ENCODE measurements at places on chromosomes 7 and 10.
A peak's percentile ranks its signal among the peaks of the same experiment; 100 is the strongest.

- no peak for DNase-seq
These were observed 2.0 kb upstream of the TBXAS1 start for GRCh38 chr7:139827042-139827441.

DNA sequence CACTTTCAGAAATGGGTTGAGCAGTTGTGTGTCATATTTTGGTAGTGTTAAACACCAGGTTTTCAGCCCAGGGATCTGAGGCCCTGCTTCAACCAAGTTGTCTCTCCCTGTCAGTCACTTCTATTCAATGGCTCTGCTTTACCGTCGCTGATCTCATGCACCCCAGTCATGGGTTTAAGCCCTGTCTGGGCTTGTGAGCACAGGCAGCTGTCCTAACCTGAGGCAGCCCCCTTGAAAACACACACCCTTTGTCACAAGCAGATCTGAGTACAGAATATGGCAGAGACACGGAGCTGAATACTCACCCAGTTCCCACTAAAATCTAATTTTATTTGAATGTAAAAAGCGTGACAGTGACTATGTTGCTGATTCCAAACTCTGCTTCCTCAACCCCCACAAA, 110.6 kb upstream of the GLI3 start:
- DNase-seq, result no peak

- no peak for DNase-seq
These were observed 143.2 kb upstream of the C7orf33 start for GRCh38 chr7:148447221-148447849.

DNA sequence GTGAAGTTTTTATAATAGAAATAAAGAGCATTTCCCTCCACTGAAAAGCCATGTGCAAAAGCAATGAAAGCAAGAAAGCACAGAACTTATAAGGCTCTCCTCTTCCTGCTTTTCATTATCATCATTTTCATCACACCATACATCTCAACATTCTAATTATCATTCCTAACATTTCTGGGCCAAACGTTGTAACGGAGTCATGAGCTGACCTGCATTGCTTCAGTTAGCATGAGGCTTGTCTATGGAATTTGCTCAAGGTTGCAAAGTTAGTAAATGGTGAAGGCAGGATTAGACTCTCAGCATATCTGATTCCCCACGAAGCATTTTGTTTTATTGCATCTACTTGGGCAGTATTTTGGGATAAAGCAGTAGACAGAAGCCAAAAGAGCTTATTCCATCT, 11.4 kb downstream of the SCIN start:
- no peak for DNase-seq

GRCh38 chr7:150564006-150564405, 3.2 kb upstream of the GIMAP4 start:
- DNase-seq, result no peak

DNA sequence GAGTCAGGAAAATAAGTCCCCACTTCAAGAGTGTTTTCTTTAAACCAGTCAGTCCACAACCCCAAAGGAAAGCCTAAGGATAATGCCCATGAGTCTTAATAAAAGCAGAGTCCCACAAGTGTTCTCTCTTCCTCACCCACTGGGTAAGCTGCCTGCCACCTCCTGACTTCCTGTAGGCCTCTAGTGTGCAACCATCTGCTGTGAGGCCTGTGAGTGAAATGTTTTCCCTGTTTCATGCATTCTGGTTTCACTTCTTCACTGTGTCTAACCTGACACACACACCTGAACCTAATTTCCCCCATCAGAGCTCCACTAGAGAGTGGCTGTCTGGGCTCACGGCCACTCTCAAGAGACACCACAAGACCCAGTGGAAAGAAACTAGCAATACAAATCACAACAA, 38.9 kb upstream of the GDF10 start:
- DNase-seq, result no peak

GRCh38 chr7:135942614-135943013, 34.5 kb downstream of the MTPN start:
- DNase-seq, result no peak

DNA sequence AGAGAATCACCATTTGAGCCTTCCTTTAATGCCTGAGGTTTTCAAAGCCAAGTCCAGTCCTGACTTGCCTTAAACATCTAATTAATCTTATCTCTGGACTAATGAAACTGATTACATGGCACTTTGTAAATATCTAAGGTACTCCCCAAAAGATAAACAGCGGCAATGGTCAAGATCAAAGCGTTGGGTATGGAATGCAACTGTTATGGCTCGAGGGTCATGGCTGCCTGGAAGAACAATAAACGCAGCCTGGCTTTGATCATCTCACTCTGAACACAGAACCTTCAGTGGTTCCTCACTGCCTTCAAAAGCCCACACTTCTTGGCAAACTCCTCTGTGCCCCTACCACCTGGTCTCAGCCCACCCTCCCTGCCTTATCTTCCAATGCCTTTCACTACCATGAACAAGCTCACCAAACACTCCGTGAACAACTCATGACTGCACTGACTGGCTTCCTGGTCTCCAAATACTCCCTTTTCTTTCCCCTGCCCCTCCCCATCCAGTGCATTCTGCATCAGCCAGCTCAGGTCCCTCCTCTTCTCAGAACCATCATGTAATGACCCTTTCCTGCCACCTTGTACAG, 150.2 kb upstream of the NFE2L3 start:
- no peak for DNase-seq

- no peak for DNase-seq
These were observed 267.5 kb downstream of the SORCS3 start for GRCh38 chr10:104908581-104908980.

DNA sequence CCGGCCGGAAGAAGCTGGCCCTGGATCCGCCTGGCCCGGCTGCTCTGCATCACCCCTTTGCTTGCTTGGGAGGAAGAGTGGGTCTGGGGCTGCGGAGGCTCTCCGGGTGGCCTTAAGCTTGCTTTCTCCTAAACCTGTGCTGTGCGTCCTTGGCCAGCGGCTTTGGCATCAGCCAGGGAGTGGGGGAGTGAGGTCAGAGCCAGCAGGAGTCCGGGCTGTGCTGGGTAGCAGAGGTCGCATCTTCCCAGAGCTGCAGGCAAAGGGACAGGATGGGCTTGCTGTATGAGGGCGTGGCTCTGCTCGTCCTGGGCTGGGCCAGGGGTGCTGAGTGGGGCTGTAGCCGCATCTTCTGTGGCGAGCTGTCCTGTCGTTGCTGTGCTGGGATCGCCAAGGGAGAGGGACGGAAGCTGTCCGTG, 21.1 kb downstream of the BNIP3 start:
- DNase-seq, result no peak

DNA sequence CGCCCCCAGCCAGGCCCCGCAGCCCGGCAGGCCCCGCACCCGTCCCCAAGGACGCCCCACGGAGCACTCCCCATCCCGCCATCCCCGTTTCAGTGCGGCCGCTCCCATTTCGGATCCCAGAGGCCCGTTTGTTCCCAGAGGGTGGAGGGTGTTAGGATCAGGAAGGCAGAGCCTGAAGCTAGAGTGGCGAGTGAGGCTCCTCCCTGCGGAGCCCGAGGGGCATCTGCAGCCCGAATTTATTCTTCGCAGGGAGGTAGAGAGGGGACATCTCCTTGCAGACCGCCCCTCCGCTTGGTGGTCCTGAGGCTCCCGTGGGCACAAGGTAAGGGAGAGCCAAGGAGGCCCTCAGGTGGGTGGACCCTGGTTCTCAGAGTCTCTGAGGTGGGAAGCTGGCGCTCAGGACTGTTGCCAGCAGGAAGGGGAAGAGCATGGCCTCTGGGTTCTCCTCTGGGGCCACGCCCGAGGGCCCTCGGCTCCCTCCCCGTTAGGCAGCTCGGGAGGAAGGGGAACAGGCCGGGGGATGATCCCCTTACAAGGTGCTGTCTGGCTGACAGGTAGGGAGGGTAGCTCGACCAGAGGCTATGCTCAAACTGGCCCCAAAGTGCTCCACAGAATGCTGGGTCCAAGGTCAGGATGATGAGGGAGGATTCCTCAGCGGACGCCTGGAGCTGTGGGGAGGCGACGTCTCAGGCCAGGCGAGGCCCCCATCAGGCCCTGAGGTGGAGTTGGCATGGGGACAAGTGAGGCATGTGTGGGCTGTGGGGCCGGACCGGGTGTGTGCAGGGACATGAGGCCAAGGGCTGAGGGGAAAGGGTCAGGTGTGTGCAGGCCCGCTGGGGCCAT, 17.4 kb downstream of the POLL start:
- no peak for DNase-seq

GRCh38 chr10:104380336-104380735, 26.7 kb downstream of the CFAP58 start:
- DNase-seq, result no peak

DNA sequence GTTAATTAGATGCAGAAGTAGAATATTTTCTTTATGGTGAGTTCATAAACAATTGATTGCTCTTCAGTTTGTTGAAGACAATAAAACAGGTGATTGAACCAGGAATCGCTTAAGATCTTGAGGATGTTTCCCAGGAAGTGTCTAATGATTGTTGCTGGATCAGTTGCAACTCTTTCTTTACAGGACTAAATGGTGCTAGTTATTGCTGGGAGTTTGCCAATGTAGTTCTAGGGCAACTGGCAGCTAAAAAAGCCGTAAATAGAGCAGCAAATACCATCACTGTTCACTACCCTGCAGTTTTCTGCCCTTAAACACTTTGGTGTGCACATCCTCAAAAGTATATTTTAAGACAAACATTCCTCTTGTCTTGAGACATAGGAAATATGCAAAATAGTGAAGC, 119.2 kb upstream of the ANK3 start:
- DNase-seq, result no peak

- no peak for DNase-seq
These were observed 5.6 kb downstream of the SUFU start for GRCh38 chr10:102509387-102509786.

GRCh38 chr10:49361178-49361554, 34.7 kb downstream of the DRGX start:
- no peak for DNase-seq

- no peak for DNase-seq
These were observed 39.8 kb downstream of the RGS10 start for GRCh38 chr10:119502618-119503155.

DNA sequence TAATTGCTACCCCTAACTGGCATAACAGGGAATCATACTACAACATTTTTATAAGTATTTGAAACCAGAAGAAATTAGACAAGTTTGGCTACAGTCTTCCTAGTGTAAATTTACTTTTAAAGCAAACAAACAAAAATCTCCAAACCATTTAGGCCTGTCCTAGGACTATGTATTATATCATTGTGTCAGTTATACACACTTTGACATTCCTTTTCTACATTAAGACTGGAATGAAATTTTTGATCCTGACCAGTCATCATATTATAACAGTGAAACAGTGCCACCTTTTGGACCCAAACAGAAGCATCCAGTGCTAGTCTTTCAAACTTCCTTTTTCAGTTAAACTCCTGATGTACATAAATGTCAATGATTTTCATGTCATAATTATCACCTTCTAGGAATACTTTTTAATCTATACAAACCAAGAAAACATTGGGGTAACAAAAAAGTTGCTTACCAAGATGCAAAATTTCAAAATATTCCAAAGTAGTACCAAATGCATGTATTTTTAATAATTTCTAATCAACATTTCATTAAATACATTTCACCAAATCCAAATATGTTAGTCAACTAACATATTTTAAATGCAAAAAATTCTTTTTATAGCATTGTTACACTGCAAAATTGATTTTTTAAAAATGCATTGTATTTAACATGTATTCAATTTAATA, 75.7 kb downstream of the IMMP2L start:
- DNase-seq, result peak; percentile 17

DNA sequence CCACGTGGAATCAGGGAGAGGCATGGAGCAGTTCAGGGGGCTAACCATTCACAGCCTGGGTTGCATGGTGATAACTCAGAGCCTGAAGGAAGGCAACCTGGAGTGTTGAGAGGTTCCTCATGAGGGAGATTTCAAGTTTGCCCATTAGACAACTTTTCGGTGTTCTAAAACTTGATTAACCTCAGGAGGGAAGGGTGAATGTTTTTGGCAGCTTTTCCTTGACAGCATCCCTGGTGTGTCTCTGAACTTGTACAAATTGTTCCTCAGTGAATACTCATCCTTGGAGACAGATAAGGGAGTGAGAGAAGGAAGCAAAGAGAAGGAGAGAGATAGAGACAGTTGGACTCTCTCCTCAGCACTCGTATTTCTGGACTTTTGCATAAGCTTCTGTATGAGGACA, at the start of gene OR9A4:
OR9A4 (plus strand) TSS at position 301 of the 400 bp plus-strand sequence. CDS start 2,477 bp downstream, outside the sequence.
- DNase-seq, result no peak

DNA sequence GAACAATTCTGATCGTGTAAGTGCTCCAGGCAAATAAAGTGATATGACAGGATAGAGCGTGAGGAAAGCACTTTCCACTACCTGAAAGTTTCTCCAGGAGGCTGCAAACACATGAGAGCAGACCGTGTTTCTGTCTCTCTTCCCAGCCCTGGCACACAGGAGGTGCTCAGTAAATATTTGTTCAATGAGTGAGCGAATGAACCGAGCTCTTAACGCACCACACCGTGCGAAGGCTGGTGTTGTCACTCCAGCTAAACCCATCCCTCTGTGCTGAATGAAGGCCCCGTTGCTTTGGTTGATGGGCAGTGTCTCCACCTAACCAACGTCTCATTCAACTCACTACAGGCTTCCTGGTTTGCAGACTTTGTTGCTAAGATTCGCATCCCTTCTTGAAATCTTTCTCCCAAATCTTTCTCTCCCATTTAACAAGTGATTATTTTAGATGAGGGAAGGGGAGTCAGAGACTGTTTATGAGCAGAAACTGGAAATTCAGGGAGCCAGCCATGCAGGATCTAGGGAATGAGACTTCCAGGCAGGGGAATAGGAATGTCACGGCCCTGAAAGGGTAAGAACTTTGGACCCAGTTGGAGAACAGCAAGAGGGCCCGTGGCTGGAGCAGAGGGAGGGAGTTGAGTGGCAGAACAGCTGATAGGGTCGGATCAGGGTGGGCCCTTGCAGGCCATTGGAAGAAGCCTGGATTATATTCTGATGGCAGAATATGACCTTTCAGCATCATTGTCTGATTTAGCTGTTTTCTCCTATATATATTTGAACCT, 282.6 kb downstream of the CAMK1D start:
- DNase-seq, result no peak

GRCh38 chr7:23277359-23277989, 21.7 kb upstream of the MALSU1 start:
- DNase-seq, result peak; percentile 13

DNA sequence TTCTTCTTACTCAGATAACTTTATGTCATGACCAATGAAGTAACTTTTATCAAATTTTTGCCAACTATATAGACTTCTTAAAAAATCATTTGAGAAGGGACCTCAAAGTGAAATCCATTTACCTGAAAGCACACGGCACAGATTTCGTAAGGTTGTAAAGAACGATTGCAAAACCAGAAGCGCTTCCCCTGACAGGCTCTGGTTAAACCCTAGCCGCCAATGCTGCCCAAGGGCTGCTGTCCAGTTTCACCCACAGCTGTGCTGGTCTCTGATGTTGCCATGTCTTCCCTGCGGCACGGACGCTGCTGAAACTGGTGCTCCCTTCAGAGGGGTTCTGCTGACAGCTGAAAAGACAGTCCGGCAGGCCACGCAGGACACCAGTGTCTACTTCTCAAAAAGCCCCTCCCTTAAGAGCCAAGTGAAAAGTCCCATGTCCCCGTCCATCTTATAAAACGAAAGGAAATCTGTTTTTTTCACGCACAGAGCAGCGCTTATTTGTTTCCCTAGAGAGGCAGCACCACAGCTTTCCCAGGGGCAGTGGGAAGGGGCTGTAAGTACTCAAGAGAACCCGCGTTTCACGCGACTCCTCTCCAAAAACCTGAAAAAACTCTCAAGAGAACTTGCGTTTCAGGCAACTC, 32.5 kb downstream of the GNA12 start:
- DNase-seq, result no peak

- DNase-seq, result no peak
These were observed 63.7 kb upstream of the CREB5 start for GRCh38 chr7:28348636-28349035.

- peak; percentile 21 for DNase-seq
These were observed 56.7 kb downstream of the IDE start for GRCh38 chr10:92517034-92517655.

GRCh38 chr7:38232502-38233366, 40.7 kb downstream of the TARP start:
- DNase-seq, result peak; percentile 20
